ENCODE measurements at places on chromosomes 5 and 9.

DNA sequence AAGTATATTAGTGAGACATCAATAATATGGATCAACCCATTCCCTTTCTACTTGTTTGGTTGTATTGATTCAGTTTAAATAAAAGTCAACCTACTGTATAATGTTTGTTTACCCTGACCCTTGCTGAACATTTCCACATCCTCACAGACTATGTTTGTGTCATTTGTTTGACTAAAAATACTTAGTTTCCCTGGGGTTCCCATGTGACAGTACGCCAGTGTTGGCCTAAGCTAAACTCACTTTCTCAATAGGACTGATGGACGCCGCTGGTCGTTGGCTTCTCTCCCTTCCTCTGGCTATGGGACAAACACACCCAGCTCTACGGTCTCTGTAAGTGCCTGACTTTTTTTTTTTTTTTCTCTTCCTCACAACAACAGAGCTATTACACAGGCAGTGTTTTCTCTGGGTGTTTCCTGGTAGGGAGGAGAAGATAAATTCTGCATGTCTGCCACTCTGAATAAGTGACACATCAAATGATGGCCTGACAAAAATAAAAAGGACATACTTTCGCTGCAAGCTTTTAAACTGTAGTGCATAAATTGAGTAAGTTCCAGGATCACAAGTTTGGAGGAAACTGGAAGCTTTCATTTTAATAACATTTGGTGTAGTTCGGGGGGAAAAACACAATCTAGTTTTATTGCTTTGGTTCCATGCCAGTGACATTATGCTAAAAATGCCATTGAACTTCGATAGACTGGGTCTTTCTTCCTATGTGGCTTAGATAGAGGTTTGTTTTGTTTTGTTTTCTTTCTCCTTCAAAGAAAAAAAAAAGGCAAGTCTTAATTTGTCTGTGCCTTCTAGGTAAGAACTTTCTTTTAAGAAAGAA, 101.0 kb downstream of the CD180 start:
- no peak for DNase-seq

DNA sequence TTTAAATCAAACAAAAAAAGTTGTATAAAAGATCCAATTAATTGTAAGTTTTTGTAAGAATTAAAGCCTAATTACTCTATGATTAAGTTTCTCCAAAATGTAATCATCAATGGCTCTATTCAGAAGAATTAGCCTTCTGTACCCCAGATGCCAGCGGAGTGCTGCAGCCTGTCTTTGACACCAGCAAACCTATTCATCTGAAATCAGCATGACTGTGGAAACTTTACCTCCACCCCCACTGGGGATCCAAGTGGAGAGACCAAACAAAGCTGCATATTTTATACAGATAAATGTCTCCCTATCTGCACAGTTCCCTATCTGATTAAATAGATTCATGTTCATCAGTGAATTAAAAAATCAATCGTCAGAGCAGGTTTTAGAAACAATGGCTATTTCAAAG, 426.8 kb downstream of the KIAA0825 start:
- DNase-seq: no peak

GRCh38 chr9:95379630-95380029, 62.1 kb upstream of the FANCC start:
- DNase-seq: no peak

GRCh38 chr5:94544031-94544650, 74.3 kb downstream of the KIAA0825 start:
- DNase-seq: no peak

- no peak for DNase-seq
These were observed 2.3 kb upstream of the OTP start for GRCh38 chr5:77640589-77641396.

GRCh38 chr5:120759587-120759986, 295.5 kb downstream of the PRR16 start:
- DNase-seq: no peak

GRCh38 chr5:157326440-157327005, 60.6 kb downstream of the CYFIP2 start:
- DNase-seq: no peak

DNA sequence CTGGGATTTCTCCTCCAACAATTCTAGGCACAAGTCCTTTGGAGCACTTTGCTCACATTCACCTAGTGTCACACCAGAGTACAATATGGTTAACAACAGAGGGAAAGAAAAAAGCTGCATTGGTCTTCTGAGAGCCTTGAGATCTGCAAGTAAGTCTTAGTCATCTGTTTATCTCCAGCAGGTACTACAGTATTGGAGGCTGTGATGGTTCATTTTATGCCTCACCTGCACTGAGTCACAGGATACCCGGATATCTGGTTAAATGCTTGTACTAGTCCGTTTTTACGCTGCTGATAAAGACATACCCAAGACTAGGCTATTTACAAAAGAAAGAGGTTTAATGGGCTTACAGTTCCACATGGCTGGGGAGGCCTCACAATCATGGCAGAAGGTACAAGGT, 525.0 kb downstream of the NR2F1-AS1 start:
- DNase-seq: no peak

- no peak for DNase-seq
These were observed 100.6 kb upstream of the IER5L start for GRCh38 chr9:129278391-129279237.

DNA sequence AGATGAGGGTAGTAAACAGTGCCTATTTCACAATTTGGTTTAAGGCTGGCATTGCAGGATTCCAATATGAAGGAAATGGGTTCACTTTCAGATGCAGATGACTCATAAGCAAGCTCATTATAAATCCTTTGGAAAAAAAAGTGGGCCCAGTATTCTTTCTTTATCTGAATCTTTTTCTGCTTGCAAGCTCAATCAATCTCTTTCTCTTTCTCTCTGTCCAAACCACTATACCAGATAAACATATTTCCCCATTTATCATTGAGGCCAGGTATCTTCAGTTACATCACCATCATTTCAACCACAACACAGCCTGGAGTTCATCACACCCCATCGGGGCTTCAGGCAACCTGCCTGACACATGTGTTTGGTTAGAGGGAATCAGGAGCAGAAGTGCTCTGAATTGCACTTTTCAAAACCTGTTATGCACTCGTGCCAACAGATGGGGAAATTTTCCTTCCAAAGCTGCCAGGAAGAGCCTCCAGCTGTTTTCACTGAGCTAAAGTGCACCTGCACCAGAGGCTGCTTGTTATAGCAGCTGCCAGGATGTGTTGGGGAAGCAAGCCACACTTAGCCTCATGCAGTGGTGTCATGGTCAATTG, 30.0 kb upstream of the MAMDC2 start:
- no peak for DNase-seq

DNA sequence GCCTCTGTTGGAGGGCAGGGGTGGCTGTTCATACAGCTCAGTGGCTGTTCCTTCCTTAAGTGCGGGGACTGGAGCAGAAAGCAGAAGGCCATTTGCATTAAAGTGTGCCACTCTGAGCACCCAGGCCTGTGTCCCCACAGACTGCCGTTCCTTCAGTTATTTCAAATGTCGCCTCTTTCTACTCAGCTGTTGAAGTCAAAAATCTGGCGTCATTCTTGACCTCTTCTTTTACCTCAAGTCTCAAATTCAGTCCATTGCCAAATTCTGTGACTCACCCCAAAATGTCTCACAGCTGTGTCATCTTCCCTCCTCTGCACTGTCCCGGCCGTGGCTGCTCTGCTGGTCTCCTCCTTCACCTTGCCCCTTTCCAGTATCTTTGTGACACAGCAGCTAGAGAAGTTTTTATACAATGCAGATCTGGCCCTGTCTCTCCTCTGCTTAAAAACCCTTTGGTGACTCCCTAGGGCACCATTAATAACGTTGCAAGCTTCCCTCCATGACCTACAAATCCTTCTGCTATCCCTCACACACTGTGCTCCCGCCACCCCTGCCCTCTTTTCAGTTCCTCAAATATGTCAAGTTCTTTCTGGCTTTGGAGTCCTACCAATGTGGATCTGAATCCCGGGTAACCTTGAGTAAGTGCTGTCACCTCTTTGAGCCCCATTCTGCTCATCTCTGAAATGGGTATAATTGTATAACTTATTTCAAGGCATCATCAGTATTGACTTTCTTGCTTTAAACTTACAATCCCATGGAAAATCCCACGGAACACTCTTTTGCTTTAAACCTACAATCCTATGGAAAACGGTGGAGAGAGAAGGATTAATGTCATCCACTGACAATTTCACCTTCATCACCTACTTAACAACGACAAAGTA, 98.3 kb upstream of the BOD1 start:
- DNase-seq: no peak

- DNase-seq: no peak
These were observed 34.6 kb downstream of the OXCT1 start for GRCh38 chr5:41835645-41836044.

DNA sequence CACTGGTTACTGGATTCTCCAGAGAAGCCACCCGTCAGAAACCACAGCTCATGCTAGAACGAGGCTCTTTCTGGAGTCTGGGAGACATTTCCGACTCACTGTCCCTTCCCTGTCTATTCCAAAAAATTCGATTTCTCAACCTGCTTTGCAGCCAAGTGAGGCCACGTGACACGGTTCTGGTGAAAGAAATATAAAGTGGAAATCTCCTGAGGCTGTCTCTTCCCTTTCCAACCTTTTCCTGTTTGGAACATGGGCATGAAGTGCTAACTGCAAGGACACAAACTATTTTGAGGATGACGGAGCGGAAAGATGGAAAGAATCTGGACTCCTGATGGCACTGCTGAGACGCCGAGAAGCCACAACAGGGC, 6.1 kb upstream of the PTGS1 start:
- no peak for DNase-seq

DNA sequence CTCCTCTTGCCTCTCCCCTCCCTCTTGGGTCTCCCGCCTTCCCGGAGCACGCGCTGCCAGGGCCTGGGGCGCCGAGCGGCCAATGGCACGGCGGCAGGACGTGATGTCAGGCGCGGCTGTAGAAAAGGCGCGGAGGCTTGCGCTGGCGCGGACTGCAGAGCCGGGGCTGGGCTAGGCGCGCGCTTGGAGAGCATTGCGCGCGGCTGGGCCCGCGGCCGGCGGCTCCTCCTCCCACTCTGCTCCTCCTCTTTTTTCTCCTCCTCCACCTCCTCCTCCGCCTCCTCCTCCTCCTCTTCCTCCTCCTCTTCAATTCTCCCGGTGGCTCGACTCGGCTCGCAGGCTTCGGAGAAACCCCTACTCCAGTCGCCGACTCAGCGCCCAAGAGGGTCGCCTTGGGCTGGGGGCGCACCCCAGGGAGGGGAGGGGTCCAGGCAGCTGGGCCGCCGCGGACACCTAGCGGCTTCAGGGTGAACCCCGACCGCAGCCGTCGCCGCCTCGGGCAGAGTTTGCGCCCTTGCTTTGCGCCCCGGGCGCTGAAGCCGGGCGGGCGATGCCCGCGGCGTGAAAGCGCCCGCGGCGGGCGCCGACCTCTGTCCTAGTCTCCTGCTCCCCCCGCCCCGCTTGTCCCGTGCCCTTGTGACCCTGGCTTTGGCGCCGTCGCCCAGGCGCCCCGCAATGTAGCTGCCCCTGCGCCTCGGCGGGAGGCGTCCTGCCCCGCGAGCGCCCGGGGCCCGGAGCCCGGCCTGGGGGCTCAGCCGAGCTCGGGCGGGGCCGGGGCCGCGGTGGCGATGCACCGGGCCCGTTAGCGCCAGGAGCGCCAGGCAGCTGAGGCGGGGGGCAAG, at the start of gene LHX2:
Gene LHX2 (plus strand): TSS at position 309 of the 842 bp plus-strand sequence. CDS start 581 bp downstream, outside the sequence.
- no peak for DNase-seq

DNA sequence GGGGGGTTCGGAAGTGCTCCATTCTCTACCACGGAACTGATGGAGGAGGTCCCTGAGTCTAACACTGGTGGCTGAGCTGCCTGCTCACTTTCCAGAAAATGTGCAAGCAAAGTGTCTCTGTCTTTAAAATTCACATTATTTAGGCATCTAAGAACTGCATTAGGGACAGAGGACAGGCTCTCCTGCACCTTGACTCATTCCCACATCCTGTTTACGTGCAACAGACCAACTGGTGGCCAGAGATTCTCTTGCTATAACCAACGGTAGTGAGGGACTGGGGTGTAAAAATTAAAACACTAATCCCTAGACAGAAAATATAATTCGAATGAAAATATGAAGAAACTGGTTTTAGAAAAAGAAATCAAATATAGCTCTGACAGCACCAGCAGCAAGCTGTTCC, 320.9 kb downstream of the IRX2 start:
- DNase-seq: no peak

- no peak for DNase-seq
These were observed 60.3 kb upstream of the SLC27A6 start for GRCh38 chr5:128904805-128905567.

DNA sequence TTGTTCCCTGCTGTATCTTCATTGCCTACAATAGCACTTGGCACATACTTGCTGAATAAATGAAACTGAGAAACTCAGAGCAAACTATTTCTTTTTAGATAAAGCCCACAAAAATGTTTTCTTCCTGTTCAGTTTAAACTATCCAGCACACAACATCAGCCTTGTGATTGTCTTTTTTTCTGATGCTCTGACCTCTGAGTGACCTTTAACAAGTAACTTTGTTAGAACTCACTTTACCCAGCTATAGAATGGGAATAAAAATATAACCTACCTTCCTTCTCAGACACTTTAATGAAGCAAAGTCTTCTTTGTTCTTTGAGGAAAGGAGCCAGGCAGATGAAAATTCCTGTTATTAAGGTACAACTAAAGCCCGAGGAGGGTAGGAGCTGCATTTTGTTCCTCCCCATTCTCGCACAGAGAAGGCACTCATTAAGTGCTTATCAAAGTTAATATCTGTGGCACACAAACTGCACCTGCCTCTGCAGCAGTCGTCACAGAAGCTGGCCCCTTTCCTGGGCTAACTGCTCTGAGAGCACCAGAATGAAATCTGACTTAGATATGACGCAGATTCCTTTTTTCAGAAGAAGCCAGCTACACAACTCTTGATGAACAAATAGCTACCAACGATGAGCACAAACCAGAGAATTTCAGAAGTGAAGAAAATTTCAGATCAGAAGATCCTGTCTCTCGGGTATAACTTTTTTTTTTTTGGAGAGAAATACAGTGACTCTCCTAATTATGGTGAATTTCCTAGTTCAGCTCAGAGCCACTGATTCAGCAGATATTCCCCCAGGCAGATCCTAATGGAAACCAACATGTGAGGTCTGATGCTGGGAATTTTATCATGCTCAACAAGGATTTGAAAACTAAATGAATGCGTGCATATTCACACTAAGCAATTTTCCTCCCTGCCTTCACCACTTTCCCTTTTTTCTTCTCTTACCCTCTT, 31.0 kb upstream of the NR3C1 start:
- DNase-seq: no peak

DNA sequence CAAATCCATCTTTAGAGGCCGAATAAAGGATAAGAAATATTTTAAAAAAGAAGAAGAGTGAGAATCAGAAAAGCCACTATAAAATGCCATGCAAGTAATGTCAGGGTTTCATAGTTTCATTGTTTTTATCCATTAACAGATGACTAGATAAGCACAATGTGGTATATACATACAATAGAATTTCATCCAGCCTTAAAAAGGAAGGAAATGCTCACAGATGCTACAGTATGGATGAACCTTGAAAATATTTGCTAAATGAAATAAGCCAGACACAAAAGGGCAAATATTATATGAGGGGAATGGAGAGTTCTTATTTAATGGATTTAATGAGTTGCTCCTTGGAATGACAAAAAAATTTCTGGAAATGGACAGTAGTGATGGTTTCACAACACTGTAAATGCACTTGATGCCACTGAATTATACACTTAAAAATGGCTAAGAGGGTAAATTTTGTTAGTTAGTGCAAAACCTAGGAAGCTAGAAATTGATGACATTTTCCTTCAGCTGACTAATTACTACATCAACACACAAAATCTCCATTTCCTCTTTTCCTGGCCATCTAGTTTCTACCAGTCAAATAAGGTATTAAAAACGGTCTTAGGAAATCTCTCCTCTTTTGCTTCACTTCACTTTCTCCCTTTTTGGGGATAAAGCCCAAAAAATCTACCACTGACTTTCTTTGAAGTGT, 86.6 kb downstream of the GNA14 start:
- no peak for DNase-seq
